ENCODE measurements at places on chromosomes 13 and 19.
A peak's percentile ranks its signal among the peaks of the same experiment; 100 is the strongest.

DNA sequence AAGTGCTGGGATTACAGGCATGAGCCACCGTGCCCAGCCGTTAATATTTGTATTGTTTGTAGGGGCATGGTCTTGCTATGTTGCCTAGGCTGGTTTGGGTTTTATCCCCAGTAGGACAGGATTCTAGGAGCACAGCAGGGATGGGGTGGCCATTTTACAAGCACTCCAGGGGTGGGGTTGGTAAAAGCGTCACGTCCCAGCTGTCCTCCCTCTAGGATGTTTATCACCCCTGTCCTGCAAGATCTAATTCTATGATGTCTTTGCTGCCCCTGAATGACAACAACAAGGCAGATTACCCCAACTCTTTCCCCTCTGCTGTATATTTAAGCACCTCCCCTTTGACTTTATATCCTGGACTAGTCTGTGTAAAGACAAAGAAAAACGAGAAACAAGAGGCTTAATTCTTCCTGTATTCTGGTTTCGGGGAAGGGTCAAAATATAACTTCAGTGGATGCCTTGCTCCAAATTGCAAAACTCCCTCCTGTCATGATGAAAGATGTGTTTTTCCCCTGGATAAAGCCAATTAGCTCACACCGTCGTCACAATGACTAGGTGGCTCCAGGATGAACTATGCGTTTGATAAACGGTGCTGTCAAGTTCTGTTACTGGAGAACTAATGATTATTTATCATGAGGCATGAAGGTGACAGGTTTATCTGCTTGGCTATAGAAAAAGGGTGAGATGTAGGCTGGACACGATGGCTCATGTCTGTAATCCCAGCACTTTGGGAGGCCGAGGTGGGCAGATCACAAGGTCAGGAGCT is 27.8 kb upstream of the OR1M1 start:
- DNase-seq = no peak

GRCh38 chr19:4518345-4519171 is at the start of gene PLIN4:
TSS of gene PLIN4 (minus strand) at chr19:4518486. CDS start at chr19:4518272, 214 bp downstream.
- DNase-seq = no peak

DNA sequence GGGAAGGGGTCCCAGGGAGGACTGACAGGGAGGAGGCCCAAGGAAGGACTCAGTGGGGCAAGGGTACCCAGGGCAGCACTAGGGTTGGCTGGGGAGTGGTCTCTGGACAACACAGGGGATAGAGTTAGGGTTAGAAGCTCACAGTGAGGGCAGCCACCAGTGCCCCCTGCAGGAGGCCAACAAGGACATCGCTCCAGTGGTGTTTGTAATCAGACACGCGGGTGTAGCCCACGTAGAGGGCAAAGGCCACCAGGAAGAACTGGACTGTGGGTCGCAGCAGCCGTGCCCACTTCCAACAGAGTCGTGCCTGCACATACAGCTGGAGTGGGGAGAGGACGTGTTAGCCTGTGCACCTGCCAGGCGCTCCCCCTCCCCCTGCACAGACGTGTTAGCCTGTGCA is 9.2 kb downstream of the PLPP2 start:
- no peak for DNase-seq

DNA sequence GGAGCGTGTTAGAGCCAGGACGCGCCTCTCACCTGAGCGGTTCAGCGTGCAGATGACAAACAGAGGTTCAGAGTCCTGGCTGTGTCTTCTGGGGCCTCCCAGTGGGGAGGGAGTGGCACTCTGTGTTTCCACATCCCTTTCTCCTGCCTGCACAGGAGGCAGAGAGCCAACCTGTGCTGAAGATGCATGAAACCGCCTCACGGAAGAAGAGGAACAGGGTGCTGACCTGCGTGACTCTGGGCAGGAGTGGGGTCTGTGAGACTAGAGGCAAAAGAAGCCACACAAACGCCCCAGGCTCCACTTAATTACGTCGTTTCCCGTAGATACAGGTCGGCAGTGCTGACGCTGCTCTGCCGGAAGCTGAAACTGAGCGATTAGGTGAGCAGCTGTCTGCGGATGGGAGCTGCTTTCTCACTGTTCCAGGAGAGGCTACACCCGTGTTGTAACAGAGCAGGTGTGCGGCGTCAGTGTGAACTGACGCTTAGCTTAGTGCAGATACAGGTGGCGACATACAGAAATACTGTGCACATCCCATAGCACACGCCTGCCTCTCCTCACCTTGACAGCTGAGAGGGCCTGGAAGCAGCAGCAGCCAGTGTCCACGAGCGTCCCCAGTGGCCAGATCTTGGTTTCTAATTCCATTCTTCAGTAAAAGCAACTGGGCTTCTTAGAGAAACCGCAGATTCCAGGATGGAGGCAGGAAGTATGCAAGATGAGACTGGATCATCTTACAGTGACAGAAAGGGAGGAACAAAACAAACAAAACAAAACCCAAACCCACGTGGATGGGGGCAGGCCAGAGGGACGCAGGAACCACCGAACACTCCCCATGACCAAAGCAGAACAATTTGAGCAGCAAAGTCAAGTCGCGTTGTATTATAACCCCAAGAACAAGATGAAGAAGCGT is 37.7 kb upstream of the MCF2L start:
- DNase-seq = no peak

DNA sequence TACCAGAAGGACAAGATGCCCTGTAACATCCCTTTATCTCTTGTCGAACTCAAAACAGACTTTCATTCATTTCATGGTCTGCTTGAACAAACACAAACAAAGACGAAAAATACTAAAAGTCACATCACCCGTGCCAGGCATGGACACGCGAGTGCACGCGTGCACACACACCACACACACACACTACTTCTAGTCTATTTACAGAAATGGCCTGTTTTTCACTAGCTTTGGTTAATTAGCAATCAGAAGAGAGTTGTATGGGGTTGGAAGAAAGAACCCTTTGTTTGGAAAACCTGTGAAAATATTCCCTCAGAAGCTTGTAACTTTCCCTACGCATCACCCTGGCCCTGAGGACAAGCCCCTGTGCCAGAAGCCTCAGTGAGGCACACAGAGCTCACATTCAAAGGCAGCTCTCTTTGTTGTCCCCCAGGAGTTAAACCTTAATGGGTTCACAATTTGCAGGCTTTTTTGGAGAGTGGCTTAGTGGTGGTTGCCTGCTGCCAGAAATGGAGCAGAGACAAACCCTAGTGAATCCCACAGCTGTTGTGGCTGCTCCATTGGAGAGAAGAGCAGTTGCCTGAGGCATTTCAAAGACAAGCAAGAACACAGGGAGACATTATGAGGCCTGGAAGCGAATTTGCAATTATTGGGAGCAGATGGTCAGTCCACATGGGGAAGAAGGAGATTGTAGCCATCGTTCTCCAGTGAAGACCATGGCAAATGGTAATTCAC is 55.9 kb downstream of the STARD13 start:
- DNase-seq = no peak

DNA sequence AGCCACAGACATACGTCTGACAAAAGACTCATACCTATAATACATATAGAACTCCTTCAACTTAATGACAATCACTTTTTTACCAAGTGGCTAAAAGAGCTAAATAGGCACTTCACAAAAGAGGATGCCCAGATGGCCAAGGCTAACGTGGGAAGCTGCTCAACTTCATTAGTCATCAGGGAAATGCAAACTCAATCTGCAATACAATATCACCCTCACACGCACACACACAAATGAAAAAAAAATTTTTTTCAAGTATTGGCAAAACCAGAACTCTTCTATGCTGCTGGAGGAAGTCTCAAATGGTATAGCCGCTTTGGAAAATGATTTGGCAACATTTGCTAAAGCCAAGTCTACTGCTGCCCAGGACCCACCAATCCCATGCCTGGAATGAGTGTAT is 14.6 kb upstream of the DNMT1 start:
- no peak for DNase-seq

DNA sequence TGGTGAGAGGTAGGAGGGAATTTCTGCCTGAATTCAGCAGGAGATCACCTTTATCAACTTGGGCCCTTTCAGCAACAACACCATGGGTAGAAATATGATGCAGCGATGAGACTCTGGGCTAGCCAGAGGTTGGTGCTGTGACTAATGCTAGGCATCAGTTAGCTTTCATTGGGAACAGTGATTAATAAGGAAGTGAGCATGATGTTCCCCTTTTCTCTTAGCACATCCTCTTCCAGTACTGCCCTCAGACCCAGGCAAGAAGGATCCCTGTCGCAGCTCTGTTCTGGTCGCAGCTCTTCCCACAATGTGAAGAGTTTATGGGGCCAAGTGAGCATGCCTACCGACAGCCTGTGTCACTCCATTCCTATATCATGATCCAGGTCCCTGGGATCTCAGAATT is 100.5 kb downstream of the FLT1 start:
- no peak for DNase-seq

DNA sequence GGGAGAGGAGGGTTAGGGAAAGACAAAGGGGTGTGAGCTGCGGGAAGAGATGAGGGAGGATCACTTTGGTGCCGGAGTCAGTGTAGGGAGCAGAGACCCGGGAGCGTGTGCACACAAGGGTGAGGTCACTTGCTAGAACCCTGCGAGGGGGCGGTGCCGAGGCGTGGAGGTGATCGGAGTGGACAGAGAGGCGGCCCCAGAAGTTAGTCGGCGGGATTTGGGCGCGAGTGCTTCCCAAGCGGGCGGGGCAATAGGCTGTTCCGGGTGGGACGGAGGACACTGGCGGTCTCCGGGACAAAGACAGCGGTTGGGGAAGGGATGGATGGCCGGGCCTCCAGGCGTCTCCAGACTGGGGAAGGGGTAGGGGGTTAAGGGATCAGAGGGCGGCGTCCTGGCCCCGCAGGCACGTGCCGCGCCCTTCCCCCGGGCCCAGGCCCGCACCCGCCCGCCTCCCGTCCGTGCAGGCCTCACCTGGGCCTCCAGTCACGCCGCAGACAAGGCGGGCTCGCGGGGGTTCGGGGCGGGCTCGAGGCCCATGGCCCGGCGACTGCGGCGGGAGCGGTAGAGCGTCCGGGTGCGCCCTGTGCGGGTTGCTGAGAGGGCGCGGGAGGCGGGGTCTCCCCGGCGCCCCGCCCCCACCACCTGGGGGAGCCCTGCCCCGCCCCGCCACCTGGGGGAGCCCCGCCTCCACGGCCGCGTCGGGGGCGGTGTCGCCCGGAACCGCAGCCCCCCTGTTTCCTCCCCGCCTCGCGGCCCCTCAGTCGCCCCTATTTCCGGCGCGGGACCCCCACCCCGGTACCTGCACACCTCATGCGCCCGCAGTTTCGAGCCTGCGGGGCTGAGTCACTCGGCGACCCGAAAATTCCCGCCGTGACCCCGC is at the start of gene LPAR2:
Gene LPAR2, minus strand, starts transcription at position 600 of the 880 bp plus-strand sequence. CDS start 945 bp downstream, outside the sequence.
- peak; percentile 76 for DNase-seq

GRCh38 chr19:11400798-11401197 is 16.7 kb upstream of the EPOR start:
- DNase-seq = no peak

GRCh38 chr19:48452289-48453190 is 2.8 kb upstream of the KCNJ14 start:
- DNase-seq = no peak

DNA sequence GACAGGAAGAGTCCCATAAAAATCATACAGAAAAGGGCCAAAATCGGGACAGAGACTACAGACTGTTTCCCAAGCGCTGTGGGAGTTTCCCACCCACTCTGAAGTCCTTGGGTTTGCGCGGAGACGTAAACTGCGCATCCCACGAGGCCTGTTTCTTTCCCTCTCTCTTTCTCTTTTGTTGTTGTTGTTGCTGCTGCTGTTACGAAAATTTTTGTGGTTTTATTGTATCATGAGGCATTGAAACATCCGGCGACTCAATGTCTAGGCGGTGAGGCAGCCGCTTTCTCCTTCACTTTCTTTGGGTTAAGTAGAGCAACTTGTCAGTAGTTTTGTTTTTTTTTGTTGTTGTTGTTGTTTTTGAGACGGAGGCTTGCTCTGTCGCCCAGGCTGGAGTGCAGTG is 1.6 kb upstream of the PPP1R12C start:
- DNase-seq = peak; percentile 12

DNA sequence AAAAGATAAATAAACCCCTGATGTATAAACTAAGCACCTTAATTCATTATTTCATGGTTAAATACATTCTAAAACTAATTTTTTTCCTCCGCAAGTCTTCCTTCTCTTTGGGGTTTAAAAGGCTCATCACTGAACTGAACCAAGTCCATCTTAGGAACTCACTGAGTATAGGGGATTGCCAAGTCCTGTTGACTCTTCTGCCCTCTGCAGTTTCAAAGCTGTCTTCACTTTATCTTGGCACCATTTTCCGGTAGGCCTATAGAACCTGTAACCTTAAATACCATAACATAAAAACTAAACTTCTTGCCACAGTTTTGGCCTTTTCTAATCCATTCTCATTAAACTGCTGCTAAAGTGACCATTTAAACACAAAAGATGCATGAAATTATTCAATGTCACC is 66.5 kb upstream of the USPL1 start:
- no peak for DNase-seq

DNA sequence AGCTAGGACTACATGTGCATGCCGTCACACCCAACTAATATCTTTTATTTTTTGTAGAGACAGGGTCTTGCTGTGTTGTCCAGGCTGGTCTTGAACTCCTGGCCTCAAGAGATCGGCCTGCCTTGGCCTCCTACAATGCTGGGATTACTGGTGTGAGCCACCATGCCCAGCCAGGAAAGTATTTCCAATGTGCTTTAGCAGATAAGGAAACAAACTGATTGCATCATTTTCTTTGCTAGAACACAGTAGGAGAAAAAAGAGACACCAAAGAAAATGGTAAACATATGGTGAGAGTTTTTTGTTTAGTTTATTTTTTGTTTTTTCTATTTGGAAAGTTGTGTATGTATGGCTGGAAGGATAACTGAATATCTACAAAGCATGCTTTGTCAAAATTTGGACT is 46.9 kb upstream of the AKAP11 start:
- no peak for DNase-seq

DNA sequence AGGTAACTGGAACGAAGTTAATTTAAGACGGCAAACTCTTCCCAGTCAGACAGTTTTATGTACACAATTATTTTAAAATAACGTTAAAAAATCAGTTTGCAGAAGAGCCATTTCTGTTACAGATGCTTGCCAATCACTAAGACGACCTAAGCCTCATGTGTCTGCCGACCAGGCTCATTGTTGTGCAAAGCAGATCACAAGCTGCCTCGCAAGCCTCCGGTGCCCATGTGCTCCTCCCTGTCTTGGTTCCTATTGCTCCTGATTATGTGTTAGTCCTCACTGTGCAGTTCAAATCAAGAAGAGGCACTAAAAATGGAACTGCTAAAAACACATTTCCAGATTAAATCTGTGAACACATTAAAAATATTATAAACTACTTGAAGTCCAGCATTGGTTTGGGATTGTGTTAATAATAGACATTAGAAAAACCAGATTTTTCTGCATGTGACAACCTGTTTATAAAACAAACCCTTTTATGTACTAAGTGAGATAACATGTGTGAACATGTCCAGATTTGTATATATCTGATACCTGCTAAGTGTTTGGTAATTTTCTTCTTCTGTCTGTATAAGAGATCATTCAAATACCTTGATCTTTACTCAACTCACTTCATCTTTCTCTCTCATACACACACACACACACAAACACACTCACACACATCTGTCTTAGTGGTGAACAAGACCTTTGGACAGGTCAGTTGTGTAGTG is 81.9 kb upstream of the SLC15A1 start:
- no peak for DNase-seq

GRCh38 chr13:40306817-40307216 is 359.6 kb downstream of the FOXO1 start:
- no peak for DNase-seq

Measured in T follicular helper cell (primary cell).